ENCODE measurements at places on chromosomes 11 and 22. TPM values are rescaled to one million over a fixed set of nuclear protein-coding genes. Genes with fewer than 3 reads are reported as not detected.

Gene SCUBE1
- total RNA-seq, result 0.13 TPM

Gene MN1
- total RNA-seq, result 9.9 TPM

Gene MOV10L1
- total RNA-seq, result 0.40 TPM

Gene SLN
- 2,631 TPM for total RNA-seq

Gene LIF
- 0.75 TPM for total RNA-seq

Gene MRPL11
- total RNA-seq, result 59.0 TPM

Gene KDM4D
- 1.4 TPM for total RNA-seq

Gene APOBEC3B
- 1.7 TPM for total RNA-seq

Gene CCDC15
- 4.0 TPM for total RNA-seq

Gene NAGA
- 21.8 TPM for total RNA-seq

Gene GTSE1
- total RNA-seq, result 4.4 TPM

Gene MS4A6A
- total RNA-seq, result 27.6 TPM

Gene ENTHD1
- total RNA-seq, result not detected

Gene SLC22A9
- not detected for total RNA-seq

Gene BATF2
- total RNA-seq, result 0.62 TPM

Gene ARRB1
- 14.7 TPM for total RNA-seq

Gene BEST1
- total RNA-seq, result 1.6 TPM

Gene RAB38
- total RNA-seq, result 3.5 TPM

Gene KIAA1671
- 10.8 TPM for total RNA-seq
